ENCODE measurements at places on chromosomes 12 and 14.

GRCh38 chr12:126891789-126892188 is 1375.2 kb upstream of the TMEM132C start:
- DNase-seq = no peak

DNA sequence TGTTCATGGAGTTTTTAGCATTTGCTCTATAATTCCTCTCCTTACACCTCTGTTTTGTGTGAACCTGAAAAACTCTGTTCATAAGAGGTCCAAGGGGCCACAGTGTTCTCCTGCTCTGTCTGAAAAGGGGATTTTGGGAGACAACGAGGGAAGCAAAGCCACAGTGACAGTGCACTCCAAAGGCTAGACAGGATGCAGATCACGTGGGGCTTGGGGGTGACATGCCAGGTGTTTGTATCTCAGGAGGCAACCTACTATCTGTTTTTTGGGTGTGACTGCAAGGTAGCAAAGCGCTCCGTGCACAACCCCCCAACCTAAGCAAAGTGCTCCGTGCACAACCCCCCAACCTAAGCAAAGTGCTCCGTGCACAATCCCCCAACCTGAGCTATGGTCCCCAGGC is 5.1 kb upstream of the CHD4 start:
- no peak for DNase-seq

DNA sequence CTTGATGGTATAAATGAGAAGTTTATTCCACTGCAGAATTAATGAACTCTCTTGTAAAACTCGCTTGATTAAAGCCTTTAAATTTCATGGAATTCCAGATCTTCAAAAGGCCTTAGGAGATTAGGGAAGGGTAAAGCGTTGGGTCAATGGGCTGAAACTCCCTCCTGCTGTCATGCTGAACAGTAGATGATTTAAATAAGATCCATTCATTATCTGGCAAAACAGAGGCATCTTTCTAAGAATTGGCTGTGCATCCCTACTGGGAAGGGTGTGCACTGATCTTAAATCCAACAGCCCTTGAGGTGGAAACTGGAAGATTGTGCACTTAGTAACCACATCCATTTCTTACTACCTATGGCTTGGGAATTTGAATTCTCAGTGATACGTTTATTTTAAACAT is 56.0 kb downstream of the PLCZ1 start:
- no peak for DNase-seq

DNA sequence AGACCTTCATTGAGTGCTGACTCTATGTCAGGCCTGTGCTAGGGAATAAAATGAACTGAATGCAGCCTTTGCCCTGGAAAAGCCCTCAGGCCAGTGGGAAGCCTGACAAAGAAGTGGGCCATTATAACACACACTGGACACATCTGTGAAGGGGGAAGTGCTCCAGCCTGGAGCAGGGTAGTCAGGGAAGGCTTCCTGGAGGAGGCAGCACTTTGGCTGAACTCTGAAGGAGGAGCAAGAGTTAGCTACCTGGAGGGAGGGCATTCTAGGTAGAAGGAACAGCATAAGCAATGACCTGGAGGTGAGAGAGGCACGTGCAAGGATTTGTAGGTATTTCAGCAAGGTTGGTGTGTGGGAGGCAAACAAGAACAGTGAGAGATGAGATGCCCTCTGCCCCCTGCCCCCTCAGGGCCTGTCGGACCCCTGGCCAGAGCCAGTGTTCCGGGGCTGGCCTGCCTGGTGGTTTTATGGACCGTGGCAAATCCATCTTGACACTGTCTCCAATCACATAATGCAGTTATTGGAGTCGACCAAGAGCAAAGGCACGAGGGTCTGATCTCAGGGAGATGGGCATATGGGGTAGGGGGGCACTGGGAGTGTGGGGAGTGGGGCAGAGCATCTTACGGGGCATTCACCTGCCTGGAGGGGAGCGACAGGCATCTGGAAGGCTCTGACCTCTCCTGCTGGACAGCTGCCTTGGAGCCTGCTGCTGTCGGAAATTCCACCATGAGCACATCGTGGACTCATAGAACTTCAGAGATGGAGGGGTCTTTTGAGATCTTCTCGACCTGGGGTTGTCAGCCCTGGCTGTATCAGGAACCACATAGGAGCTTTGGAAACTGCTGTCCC is 2.7 kb upstream of the FAM222A start:
- DNase-seq = no peak

DNA sequence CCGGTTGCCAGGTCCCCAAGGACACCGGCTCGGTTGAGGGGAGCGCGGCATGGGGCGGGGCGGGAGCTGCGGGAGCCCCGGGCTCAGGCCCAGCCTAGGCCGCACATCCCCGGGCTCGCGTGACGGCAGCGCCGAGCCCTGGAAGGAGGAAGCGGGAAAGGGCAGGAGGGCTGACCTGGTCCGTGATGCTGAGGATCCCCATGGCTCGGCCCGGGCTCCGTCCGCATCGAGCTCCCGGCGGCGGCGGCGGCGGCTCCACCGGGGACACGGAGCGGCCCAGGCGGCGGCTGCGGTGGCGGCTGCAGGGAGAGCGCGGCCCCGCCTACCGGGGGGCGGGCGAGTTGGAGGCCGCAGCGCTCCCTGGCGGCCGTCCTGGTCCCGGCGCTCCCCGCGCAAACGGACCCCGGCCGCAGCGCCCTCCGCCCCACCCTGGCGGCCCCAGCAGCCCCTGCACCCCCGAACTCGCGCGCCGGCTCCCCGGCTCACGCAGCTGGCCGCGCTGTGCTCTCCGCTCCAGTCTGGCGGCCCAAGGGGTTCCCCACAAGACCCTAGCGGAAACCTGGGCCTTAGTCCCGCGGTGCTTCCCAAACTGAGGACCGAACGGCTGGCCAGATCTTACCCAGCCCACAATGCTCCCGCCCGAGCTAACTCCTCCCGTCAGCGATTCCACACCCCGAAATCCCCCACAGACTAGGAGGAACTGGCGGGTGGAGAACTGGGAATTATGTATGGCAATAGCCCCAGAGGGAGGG is at the start of gene ANKRD52:
TSS of gene ANKRD52 (minus strand) at position 317 of the 752 bp plus-strand sequence. CDS start at position 202, 115 bp downstream.
- peak; percentile 14 for DNase-seq

DNA sequence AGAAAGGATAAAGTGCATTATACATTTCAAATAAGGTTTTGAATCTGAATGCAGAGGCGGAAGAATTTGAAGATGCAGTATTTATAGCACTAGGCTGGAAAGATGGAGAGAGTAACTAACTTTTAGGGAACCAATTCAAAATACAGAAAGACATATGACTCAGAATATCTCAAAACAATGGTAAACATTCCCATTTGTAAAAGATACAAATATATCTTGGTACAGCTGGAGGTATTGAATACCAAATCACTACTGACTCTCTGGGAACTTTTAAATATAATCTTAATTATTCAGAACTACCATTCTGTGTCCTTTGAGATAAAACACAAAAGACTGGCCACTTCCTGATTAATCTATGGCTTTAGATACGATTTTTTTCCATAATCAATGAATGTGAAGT is 5.1 kb downstream of the CD69 start:
- DNase-seq = no peak

DNA sequence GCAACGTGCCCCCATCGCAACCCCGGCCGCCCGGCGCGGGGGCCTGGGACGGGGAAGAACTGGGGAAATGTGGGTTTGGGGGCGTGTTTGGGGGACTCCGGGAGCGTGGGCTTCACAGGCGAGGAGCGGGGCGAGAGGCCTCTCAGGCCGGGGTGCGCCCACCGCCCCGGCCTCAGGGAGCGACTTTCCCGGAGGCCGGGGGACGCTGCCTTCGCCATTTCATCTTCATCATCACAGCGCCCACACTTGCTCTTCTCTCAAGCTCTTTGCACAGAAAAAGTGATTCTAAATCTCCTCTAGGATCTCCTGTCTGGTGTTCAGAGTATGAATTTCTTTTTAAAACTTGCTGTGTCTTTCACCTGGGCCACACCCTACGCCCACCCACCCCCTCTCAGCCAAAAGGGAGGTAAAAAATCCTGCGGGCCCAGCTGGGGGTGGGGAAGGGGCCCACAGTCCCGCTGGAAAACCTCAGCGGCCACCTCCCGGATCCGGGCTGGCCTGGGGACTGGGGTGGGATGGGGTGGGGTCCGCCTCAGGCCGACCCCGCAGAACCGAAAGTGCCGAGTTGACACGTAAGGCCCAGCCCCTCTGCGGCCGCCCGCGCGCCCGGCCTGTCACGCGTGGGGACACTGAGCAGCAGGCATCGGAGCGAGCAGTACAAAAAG is 7.4 kb downstream of the CDKN1B start:
- no peak for DNase-seq

- DNase-seq = no peak
Observed at GRCh38 chr12:56280849-56281248, 14.1 kb downstream of the COQ10A start.

DNA sequence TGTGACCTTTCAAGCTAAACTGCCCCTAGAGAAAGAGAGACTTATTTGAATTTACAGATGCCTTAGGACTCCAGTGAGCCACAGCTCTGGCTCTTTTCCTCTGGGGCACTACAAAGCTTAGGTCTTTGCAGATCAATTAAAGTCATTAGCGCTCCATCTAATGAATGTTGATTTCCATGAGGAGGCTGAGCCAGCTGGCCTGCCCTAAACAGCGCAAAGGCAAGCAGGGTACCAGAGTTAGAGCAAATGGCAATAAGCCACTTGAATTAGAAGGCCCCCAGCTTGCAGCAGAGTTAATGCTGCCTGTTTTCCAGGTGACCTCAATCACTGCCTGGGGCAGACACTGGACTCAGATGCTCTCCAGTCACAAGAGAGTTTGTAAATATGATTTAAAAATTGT is 695.3 kb downstream of the DIO2 start:
- peak; percentile 31 for DNase-seq

DNA sequence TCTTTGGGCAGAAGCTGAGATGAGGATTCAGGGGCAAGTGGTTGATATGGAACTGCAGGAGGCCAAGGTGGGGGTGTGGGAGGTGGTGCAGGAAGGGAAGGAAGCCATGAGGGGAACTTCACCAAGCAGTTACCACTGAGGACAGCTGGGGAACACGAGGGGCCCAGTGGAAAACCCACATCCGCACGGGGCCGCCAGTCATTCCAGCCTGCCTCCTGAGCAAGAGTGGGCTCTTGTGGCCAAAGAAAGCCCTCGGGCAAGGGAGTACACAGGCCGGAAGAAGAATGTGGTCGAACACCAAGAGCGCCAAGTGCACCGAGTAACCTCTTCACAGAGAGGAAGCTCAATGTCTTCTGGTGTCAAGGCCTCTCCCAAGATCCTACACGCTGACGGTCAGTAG is 252.2 kb upstream of the FOXN3 start:
- no peak for DNase-seq

- DNase-seq = no peak
Observed at GRCh38 chr14:68865542-68865941, 72.7 kb upstream of the ZFP36L1 start.

DNA sequence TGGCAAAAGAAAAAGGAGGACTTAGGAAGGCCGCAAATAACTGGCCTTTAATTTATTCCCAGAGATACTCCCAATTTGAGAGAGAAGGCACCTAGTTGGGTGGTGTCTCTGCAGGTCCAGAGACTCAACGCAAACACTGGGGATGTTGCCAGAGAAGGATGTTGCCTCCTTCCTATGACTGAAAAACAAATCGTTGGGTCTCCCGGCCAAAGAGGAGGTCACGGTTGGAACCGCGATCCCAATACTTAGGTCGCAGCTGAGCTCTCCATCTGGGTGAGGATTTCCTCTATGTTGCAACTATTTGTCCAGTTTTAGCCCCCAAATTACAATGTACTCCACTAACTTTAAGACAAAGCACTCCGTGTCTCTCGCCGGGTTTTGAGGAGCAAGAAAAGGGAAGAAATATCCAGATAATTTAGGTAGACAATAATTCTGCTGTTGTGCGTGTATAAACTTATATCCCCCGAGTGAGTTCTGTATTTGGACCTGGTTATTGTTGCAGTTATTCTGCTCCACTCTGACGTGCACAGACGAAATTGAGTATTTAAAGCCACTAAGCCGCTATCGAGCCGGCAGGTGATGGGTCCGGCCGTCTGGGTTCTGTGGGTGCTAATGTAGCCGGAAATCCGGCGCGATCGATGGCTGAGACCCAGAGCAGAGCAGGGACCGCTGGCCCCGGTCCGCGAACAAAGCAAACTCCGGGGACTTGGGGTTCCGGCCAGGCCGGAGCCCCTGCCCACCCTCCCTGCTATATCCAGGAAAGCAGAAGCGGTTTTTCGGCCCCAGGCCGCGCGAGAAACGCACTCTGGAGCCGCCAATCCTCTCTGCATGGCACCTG is 5.7 kb downstream of the HOXC12 start:
- DNase-seq = no peak

DNA sequence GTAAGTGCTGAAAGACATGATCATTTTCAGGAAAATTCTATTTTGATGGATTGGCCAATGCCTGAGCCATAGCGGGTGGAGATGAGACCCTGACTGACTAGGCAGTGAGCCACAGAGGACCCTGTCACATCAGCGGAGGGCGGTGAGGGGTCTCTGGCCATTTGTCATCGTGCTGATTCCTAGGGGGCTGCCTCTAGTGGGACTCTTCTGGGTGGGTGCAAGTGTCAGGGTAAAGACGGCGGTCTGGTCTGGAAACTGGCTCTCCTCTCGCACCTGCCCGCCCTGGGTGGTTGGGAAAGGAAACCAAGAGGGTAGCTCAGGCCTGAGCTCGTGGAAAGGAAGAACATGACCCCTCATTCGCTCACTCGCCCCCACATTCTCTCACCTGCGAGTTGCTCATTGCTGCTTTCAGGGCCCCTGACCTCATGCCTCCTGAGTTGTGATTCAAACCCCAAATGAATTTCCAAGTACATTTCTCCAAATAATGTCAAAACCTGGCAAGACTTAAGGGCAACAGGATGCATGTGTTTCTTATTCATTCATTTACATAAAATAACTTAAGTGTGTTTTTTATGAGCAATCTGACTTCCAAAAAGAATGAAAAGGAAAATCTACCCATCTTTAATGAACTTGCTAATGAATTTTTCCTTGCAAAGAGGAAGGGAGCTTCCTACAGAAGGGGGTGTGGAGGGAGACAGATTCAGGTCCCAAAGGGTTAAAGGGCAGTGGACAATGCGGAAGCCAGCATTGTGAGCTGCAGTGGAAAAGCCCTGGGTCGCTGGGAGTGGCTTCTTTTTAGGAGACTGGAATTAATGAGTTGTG is 12.8 kb downstream of the MEG3 start:
- DNase-seq = no peak

DNA sequence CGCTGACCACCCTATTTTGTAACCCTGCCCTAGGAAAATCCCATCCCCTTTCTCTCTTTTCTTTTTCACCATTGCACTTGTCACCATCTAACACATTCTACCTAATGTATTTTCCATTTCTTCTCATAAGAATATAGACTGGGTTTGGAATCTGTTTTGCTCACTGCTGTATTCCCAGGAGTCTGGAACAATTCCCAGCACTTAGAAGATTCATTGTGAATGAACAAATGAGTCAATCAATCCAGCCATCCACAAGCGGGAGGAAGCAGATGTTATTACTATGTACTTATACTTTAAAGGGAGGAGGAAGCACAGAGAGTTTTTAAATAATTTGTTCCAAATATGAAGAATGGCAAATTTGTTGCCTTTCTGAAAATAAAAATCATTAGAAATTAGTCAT is 142.1 kb downstream of the KIF21A start:
- DNase-seq = no peak

- no peak for DNase-seq
Observed at GRCh38 chr12:55850893-55851292, 8.2 kb upstream of the MMP19 start.

DNA sequence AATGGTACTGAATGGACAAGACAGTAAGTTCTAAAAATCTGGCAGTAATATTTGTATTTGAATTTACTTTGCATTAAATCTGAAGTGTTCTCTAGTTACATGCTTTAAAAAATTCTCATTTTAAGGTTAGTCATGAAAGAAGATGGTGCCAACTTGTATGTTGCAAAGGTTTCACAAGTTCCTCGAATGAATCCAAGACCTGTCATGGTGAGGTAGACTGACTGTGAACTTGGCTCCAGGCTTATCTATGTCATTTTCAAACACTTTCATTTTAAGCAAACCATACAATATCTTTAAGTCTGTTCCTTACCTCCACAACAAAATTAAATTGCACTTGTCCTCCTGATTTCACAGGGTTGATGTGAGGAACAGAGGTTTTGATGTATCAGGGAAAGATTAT is 23.4 kb downstream of the CLEC2D start:
- no peak for DNase-seq
